CD4-positive, CD25-positive, alpha-beta regulatory T cell (primary cell): ENCODE measurements at places on chromosomes 12 and 14. TPM values are rescaled to one million over a fixed set of nuclear protein-coding genes. Genes with fewer than 3 reads are reported as not detected.
A peak's percentile ranks its signal among the peaks of the same experiment; 100 is the strongest.

ASIC1 gene
- total RNA-seq, result 2.1 TPM

SELPLG gene
- total RNA-seq, result 218 TPM

OAS2 gene
- total RNA-seq, result 82.2 TPM

LRRK2 gene
- 0.15 TPM for total RNA-seq

ART4 gene
- not detected for total RNA-seq

ANKRD9 gene
- 7.1 TPM for total RNA-seq

DNA sequence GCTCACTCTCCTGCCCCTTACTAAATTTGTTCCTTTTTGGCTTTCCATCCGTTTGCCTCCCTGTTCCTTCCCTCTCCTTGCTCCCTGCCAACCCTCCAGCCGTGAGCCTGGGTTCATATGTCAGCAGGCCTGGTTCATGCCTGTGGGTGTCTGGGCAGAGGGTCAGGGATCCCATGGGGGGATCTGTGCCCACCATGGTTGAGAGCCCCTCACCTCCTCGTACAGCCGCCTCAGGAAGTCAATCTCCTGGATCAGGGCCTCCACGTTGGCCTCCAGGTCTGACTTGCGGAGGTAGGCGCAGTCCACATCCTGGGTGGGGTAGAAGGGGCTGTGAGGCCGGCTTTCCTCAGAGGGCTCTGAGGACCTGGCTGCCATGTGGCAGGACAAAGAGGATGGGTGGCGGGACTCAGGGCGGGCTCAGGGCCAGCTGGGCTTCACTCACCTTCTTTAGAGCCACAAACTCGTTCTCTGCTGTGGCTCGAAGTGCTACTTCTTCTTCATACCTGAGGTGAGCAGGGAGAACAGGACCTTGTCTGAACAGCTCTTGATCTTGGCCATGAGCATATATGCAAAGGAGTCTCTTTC, 3.6 kb downstream of the KRT83 start:
- DNase-seq, result no peak

DNA sequence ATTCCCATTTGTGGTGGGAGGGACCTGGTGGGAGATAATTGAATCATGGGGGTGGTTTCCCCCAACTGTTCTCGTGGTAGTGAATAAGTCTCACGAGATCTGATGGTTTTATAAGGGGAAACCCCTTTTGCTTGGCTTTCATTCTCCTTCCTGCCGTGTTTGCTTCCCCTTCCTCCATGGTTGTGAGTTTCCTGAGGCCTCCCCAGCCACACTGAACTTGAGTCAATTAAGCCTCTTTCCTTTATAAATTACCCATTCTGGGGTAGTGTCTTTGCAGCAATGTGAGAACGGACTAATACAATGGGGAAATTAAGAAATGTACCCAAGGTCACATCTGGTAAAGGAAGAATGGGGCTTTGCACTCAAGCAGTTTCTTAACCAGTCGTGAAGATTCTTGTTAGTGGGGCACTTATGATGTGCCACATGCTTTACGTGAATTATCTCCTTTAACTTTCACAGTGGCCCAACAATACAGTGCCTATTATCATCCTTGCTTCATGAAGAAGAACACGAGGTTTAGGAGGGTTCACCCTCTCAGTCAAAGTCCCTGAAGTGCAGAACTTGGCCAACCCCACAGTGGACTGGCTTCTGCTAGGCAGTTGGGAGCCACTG, 234.3 kb downstream of the EFCAB11 start:
- peak; percentile 36 for DNase-seq

DNA sequence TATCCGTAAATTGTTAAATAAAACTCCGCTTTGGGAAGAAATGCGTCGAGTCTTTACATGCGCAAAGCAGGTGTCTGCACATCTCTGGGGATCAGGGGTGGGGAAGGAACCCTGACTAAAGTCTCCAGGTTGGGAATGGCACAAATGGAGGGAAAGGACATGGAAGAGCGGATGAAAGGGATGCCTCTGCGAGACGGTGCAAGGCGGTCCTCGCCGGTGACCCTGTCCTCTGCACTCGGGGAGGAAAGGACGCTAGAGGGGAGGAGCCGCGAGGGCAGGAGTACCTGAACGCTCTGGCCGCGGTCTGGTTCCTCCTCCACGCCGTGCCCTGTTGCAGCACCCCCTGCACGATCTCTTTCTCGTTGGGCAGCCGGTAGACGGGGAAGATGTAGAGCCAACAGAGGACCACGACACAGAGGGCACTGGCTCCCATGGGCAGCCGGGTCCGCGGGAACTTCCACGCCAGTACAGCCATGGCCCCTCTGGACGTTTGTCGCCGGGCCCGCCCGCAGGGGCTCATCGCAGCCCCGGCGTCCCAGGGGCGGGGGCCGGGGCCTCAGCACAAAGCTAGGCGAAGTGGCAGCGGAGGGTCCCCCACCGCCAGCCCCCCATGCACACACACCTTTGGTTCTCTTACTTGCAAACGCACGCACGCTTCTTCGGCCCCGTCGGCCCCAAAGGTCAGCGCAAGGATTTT, 646 bp downstream of the ST8SIA1 start:
- peak; percentile 15 for DNase-seq

GRCh38 chr12:8780389-8780788, 42.0 kb upstream of the A2ML1 start:
- DNase-seq, result peak; percentile 35

- no peak for DNase-seq
Measured at GRCh38 chr14:36070031-36070719, 106.3 kb downstream of the PTCSC3 start.

DNA sequence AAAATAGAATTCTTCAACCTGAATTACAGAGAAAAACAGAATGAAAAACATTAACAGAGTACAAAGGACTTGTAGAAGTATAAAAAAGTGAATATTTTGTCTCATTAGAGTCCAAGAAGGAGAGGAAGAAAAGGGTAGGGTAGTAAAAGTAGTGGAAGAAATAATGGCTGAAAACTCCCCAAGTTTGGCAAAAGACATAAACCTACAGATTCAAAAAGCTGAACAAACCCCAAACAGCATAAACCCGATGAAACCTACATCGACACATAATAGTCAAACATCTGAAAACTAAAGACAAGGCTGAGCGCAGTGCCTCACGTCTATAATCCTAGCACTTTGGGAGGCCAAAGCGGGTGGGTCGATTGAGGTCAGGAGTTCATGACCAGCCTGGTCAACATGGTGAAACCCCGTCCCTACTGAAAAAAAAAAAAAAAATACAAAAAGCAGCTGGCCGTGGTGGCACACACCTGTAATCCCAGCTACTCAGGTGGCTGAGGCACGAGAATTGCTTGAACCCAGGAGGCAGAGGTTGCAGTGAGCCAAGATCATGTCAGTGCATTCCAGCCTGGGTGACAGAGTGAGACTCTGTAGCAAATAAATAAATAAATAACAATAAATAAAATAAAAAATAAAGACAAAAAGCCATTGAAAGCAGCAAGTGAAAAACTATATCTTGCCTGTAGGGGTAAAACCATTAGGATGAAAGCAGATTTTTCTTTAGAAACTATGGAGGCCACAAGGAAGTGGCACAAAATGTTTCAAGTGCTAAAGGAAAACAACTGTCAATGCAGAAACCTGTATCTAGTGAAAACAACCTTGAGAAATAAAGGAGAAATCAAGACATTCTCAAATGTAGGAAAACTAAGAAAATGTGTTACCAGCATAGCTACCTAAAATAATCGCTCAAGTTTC, 11.4 kb downstream of the TIMM9 start:
- no peak for DNase-seq

DNA sequence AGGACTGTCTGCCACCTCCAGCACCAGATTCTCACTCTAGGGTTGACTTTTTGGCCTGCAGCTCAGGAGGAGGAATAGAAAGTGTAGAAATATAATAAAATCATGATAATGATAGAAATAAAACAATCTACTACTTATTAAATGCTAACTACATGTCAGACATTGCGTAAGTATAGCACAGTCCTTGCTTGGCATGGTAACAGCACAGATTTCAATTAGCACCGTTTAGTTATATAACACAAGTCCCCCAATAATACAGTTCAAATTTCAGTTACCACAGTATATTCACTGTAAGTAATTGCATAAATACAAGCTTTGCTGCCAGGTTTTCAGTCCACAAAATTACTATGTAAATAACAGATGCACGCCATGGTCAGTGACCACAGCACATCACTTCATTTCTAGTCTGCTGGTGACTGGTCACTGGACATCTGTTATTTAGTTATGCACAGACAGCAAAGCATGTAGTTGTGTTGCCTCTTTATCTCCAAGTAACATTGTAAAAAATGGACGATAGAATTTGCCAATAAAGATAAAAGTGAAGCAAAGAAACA, 6.5 kb upstream of the GLT8D2 start:
- DNase-seq, result no peak

GRCh38 chr12:109706747-109707469, 6.7 kb upstream of the FAM222A start:
- no peak for DNase-seq

DNA sequence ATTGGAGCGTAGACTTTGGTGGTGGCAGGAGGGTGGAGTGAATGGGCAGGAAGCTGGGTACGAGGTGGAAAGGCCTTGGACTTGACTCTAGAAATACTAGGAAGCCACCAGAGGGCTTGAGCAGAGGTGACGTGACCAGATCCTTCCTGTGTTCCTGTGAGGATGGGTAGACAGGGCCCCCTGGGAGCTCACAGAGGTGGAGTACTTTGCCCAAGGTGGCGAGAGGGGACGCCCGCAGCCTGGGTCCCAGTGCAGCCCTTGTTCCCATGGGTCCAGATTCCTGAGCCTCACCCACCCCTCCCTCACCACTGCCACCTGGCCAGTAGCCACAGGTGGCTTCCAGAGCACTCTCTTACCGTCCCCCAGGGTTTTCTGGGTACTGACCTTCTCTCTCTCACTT, 89.8 kb downstream of the KIF26A start:
- DNase-seq, result no peak

DNA sequence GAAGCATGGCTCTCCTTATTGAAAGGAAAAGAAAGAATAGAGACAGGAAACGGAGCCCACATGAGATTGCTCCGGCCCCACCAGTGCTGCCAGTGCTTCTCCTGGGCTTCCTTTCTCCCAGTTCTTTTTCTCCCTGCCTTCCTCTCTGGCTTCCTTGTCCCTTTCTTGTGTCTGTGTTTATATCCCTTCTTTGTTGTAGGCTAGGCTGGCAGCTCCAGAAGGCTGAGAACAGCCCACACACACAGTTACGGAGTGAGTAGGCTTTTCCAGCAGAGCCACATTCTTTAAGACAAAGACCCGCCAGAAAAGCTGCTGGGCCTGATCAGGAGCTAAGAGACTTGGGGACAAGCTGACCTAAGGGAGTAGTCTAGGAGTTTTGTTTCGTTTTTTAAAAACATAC, 13.0 kb downstream of the CIPC start:
- no peak for DNase-seq

GRCh38 chr14:104328607-104329006, 190.2 kb downstream of the KIF26A start:
- DNase-seq, result no peak

DNA sequence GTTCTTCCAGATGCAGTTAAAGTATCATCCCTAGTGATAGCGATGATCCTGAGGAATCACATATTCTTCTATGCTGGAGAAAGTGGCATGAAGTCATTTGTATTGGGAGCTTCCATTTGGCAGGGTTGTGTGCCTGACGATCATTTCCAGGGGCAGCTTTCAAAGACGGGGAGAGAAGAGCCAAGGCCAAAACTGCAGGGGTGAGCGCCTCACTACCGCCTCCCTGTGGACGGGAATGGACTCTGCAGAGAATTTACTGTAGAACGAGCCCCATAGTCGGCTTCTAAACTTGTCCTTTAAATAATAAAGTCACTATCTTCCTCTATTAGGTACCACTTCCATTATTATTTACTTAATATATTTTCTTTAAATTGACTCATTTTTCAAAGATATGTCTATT, 555.9 kb upstream of the TMEM132C start:
- DNase-seq, result no peak

- DNase-seq, result no peak
Measured at GRCh38 chr12:107474639-107475539, 210.7 kb upstream of the PWP1 start.

DNA sequence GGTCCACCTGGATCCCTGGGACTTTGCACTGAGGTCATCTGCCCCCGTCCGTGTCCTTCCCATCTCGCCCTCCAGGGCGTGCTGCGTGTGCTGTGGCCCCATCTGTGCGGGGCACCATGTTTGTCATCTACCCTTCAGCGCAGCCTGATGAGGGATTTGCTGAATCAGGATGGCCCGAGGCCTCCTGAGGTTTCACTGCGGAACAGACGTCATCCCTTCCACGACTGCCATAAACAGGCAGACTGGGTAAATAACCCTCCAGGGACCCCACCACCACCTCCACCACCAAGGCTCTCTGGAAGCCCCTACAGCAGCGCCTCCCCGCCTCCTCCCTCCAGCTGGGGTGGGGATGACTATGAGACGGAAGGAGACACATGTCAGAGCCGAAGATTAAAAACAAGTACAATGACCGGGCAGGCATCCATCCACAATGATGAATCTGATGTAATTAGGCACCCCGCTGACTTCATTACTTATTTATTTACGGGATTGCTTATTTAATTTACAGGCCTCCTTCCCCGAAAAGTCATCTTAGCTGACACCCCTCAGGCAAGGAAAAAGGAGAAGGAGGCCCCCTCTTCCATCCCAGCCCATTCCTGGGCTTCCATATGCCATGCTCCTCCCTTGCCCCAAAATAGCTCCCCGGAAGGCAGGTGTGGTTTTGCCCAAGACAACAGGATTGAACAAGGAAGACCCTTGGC, 39.4 kb downstream of the NCOR2 start:
- no peak for DNase-seq

DNA sequence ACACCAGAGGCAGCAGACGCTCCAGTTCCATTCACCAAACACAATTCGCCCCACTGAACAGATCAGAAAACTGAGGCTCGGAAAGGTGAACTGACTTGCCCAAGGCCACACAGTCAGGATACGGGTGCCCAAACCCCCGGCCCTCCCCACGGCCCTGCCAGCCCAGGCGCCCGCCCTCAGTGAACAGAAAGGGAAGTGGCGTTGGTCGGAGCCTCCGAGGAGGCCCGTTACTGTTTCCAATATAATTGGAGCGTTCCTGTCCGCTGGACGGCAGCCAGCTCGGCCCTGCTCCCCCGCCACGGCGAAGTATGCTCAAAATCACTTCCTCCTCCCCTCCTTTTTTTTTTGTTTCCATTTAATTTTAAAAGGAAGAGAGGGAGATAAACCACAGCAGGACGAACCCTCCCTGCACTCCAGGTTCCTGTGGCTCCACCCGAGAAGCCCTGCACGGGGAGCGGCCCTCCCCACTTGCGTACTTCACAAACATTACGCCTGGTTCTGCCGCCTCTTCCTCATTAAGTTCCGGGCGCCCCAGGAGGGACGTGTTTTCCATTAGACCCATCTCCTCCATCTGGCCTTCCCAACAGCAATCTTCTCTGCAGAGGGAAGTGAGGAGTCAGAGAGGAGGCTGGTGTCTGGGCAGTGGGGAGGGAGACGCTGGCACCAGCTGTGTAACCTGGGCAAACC, 61.1 kb downstream of the NCOR2 start:
- DNase-seq, result no peak

DNA sequence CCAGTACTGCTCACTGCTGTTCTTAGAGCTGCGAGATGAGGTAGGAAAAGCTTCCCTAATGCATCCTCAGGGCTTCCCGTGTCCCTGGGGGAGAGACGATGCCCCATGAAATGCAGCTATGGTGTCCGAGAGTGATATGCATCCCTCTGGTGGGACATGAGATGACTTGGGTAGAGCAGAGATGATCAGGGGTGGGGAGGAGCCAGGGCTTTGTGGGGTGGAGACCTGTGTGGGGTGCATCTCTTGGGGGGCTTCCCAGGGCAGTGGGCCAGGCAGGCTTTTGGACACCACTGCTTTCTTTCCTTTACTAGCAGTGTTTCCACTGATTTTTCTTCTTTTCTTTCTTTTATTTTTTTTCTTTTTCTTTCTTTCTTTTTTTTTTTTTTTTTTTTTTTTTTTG, 147.3 kb downstream of the ADGRD1 start:
- DNase-seq, result no peak

GRCh38 chr12:105051981-105052380, 32.3 kb downstream of the ALDH1L2 start:
- DNase-seq, result no peak
